CD8-positive, alpha-beta memory T cell (primary cell): ENCODE measurements at places on chromosomes 3 and 15. TPM values are rescaled to one million over a fixed set of nuclear protein-coding genes. Genes with fewer than 3 reads are reported as not detected.

DNA sequence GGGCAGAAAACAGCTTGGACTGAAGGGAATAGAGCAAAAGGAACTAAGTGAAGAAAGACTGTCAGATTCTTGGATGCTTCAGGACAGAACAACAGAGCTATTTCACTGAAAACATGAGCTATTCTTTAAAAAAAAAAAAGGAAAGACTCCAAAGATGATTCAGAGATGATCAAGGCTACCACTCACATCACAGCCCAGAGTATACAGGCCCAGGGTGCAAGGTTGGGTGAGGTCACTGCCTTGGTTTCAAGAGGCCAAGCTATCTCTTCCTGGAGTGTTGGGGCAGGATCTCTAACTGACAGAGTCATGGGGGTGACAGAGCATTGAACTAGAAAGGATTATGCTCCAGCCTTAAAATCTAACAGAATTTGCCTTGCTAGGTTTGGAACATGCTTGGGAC is 118.1 kb downstream of the AGBL1 start:
- no peaks in the 10 kb centered on the region for H3K36me3 ChIP-seq
- H3K27me3 ChIP-seq = no peaks in the 10 kb centered on the region
- no peak overlapping the region for H3K27ac ChIP-seq
- no peak overlapping the region for H3K4me3 ChIP-seq
- DNase-seq = no peak
- no peaks in the 10 kb centered on the region for H3K4me1 ChIP-seq

GRCh38 chr15:63067306-63067705 is 24.8 kb downstream of the TPM1 start:
- peaks cover 12% of the 10 kb centered on the region for H3K36me3 ChIP-seq
- no peaks in the 10 kb centered on the region for H3K27me3 ChIP-seq
- H3K4me1 ChIP-seq = no peaks in the 10 kb centered on the region
- DNase-seq = no peak
- no peak overlapping the region for H3K4me3 ChIP-seq

- no peaks in the 10 kb centered on the region for H3K4me1 ChIP-seq
- DNase-seq = no peak
- H3K36me3 ChIP-seq = no peaks in the 10 kb centered on the region
- no peak overlapping the region for H3K27ac ChIP-seq
- H3K4me3 ChIP-seq = no peak overlapping the region
Measured at GRCh38 chr15:80904998-80905397, 84.6 kb downstream of the MESD start.

Gene PTX3
- polyA plus RNA-seq = 0.10 TPM

GRCh38 chr3:30476368-30477084 is 129.9 kb upstream of the TGFBR2 start:
- no peaks in the 10 kb centered on the region for H3K4me1 ChIP-seq
- H3K27ac ChIP-seq = no peak overlapping the region
- DNase-seq = no peak

GRCh38 chr15:48794697-48795134 is 16.2 kb downstream of the CEP152 start:
- no peak overlapping the region for H3K27ac ChIP-seq
- no peaks in the 10 kb centered on the region for H3K4me1 ChIP-seq
- H3K4me3 ChIP-seq = no peak overlapping the region

GRCh38 chr3:178823150-178823549 is 248.5 kb downstream of the ZMAT3 start:
- no peak overlapping the region for H3K27ac ChIP-seq
- H3K4me3 ChIP-seq = no peak overlapping the region
- H3K36me3 ChIP-seq = no peaks in the 10 kb centered on the region
- H3K4me1 ChIP-seq = no peaks in the 10 kb centered on the region
- no peaks in the 10 kb centered on the region for H3K27me3 ChIP-seq

GRCh38 chr3:31265646-31266428 is 266.9 kb upstream of the STT3B start:
- H3K27ac ChIP-seq = no peak overlapping the region
- no peak for DNase-seq
- H3K4me3 ChIP-seq = no peak overlapping the region

- DNase-seq = no peak
- H3K27me3 ChIP-seq = no peaks in the 10 kb centered on the region
- H3K36me3 ChIP-seq = peaks cover 31% of the 10 kb centered on the region
- peaks cover 6% of the 10 kb centered on the region for H3K4me1 ChIP-seq
- no peak overlapping the region for H3K27ac ChIP-seq
- no peak overlapping the region for H3K4me3 ChIP-seq
Measured at GRCh38 chr15:42732095-42732827, 4.7 kb downstream of the CDAN1 start.

Gene C3orf20
- not detected for polyA plus RNA-seq

GRCh38 chr3:54837964-54838363 is 89.9 kb downstream of the LRTM1 start:
- H3K4me1 ChIP-seq = no peaks in the 10 kb centered on the region
- no peak for DNase-seq
- no peak overlapping the region for H3K4me3 ChIP-seq
- no peaks in the 10 kb centered on the region for H3K36me3 ChIP-seq
- H3K27me3 ChIP-seq = no peaks in the 10 kb centered on the region
- no peak overlapping the region for H3K27ac ChIP-seq

DNA sequence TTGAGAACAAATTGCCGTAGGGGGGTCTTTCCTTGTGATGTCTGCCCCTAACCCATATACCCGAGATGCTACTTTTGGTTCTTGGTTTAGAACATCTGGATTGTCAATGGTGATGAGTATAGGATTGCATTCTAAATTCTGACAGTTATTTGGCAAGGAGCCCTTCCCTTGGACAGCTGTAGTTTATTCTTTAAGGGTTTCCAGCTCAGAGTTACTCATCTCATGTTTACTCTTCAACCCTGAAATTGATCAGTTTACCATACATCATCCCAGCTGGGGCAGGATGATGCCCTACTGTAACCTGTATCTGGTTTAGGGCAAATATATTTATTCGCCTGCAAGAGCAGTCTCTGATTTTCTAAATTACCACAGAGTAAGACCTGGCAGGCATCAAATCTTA is 85.7 kb upstream of the XCR1 start:
- H3K27ac ChIP-seq = no peak overlapping the region
- no peak for DNase-seq
- no peak overlapping the region for H3K4me3 ChIP-seq
- no peaks in the 10 kb centered on the region for H3K27me3 ChIP-seq
- peaks cover 25% of the 10 kb centered on the region for H3K4me1 ChIP-seq
- H3K36me3 ChIP-seq = no peaks in the 10 kb centered on the region

DNA sequence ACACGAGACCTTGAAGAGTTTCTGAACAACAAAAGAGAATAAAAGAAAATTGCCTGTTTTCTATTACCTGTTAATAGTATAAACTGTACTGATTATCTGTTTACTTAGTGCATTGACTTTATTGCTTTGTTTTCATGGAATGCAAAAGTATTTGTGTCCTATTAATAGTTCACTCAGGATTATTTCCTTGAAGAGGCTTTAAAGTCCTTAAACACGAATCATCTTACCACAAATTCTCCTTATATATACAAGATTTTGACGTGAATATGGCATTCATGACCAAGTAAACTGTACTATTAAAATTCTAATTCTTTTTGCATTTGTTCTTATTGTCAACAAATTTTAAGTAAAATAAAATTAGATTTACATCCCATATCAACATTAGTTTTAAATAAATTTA is 513.0 kb downstream of the NTRK3 start:
- H3K4me3 ChIP-seq = no peak overlapping the region
- no peaks in the 10 kb centered on the region for H3K27me3 ChIP-seq
- H3K36me3 ChIP-seq = no peaks in the 10 kb centered on the region
- no peak overlapping the region for H3K27ac ChIP-seq
- no peak for DNase-seq

Gene ARPIN
- not detected for polyA plus RNA-seq

Gene SLC22A14
- polyA plus RNA-seq = not detected

Gene PLA2G4B
- 3.1 TPM for polyA plus RNA-seq

Gene WDR72
- polyA plus RNA-seq = not detected

DNA sequence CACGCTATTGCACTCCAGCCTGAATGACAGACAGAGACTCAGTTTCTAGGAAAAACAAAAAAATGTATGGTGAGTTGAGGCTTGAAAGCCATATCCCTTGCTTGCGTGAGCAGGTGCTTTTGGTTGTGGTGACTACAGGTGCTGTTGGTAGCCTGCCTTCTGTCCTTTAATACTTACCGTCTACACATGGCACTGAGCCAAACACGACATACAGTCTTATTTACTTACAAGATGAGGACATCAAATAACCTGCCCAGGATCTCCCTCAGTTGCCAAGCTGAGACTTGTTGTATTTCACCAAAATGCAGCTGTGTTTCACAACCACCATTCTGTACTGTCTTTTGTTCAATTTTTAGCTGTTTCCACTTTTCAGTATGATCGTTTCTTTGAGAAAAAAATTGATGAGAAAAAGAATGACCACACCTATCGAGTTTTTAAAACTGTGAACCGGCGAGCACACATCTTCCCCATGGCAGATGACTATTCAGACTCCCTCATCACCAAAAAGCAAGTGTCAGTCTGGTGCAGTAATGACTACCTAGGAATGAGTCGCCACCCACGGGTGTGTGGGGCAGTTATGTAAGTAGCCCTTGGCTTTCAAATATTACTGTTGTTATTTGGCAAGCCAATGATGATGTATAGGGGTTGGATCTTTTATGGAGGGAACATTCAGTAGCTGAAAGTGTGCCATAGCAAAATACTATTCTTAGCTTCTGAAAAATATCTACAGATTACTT is 6.5 kb downstream of the ALAS1 start:
- no peak for DNase-seq
- peaks cover 66% of the 10 kb centered on the region for H3K36me3 ChIP-seq
- H3K27me3 ChIP-seq = no peaks in the 10 kb centered on the region

- peaks cover 10% of the 10 kb centered on the region for H3K4me1 ChIP-seq
- no peak overlapping the region for H3K4me3 ChIP-seq
- H3K27ac ChIP-seq = no peak overlapping the region
- no peak for DNase-seq
- no peaks in the 10 kb centered on the region for H3K36me3 ChIP-seq
Measured at GRCh38 chr3:23819599-23820360, 14.0 kb downstream of the UBE2E1 start.

- no peaks in the 10 kb centered on the region for H3K4me1 ChIP-seq
- no peaks in the 10 kb centered on the region for H3K36me3 ChIP-seq
- no peak overlapping the region for H3K4me3 ChIP-seq
- H3K27me3 ChIP-seq = no peaks in the 10 kb centered on the region
Measured at GRCh38 chr3:17852217-17852616, 109.8 kb upstream of the TBC1D5 start.

Gene ECE2
- not detected for polyA plus RNA-seq

DNA sequence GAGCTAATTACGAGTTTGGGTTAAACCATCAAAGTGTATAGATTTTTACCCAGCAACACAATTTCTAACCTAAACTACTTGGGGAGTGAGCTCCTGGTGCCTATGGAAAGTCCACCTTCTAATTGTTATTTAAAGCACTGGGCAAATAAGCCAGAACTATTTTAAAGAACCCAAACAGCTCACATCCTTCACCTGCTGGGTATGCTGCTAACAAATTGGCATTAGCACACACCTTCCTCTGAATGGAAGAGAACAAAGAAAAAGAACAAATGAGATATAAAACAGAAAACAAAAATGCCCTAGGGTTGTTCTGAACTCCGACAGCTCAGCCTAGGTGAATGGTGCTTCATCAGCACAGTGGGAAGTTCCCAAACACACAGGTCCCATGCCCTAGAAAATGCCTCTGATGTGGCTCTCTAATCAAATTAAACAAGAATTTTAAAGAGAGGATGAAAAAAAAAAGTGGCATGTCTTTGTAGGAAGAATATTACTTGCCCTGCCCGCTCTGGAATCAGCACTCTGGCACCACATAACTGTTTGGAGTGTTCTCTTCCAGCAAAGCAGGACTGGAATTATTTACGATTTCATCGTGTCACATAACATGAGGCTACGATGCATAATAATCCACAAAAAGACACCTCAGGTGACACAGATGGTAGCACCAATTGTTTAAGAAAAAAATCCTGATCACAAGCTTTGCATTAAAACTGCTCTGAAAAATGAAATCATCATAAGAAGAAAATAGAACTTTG is 334.4 kb downstream of the GBE1 start:
- H3K4me1 ChIP-seq = no peaks in the 10 kb centered on the region
- H3K36me3 ChIP-seq = no peaks in the 10 kb centered on the region
- H3K27ac ChIP-seq = no peak overlapping the region
- no peak for DNase-seq
- no peaks in the 10 kb centered on the region for H3K27me3 ChIP-seq

DNA sequence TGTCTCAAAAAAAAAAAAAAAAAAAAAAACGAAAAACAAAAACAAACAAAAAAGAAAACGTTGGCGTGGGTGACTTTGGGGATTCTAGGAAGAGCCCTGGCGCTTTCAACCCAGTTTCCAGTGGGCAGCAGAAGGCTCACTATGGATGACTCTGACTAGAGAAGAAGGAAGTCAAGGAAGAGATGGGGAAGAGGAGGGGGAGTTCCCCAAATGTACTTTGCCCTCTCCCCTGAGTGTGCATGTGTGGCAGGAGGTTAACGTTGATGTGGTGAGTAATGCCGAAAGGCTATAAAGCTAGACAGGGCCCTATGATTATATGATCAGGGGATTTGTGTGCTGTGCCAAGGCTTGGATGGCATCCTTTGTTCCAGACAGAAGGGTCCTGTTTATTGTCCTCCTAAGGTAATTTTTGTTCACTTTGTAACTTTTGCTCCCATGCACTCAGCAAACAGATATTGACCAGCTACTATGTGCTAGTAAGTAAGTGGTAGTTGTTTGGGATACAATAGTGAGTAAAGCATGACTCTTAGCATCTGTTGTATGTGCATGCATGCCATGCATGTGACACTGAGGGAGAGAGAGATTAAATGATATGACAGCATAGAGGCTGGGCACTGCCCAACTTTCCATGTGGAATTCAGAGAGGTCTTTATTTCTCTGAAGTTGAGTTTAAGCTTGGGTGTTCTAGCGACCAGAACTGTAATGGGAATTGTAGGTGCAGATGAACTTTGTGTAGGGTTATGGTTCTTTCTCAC is 750 bp upstream of the HHLA2 start:
- DNase-seq = no peak
- peaks cover 21% of the 10 kb centered on the region for H3K4me1 ChIP-seq
- H3K27ac ChIP-seq = no peak overlapping the region
- H3K36me3 ChIP-seq = no peaks in the 10 kb centered on the region
- H3K4me3 ChIP-seq = no peak overlapping the region

- no peaks in the 10 kb centered on the region for H3K27me3 ChIP-seq
- no peak for DNase-seq
- H3K4me1 ChIP-seq = no peaks in the 10 kb centered on the region
- H3K4me3 ChIP-seq = no peak overlapping the region
- H3K36me3 ChIP-seq = no peaks in the 10 kb centered on the region
- H3K27ac ChIP-seq = no peak overlapping the region
Measured at GRCh38 chr3:175397372-175397771, 538.2 kb downstream of the NAALADL2 start.

GRCh38 chr3:148880681-148881080 is 15.6 kb downstream of the CPA3 start:
- no peak overlapping the region for H3K4me3 ChIP-seq
- no peak for DNase-seq
- H3K36me3 ChIP-seq = no peaks in the 10 kb centered on the region
- no peak overlapping the region for H3K27ac ChIP-seq
- H3K27me3 ChIP-seq = no peaks in the 10 kb centered on the region
